ENCODE measurements at places on chromosomes 12 and 14.
A peak's percentile ranks its signal among the peaks of the same experiment; 100 is the strongest.

DNA sequence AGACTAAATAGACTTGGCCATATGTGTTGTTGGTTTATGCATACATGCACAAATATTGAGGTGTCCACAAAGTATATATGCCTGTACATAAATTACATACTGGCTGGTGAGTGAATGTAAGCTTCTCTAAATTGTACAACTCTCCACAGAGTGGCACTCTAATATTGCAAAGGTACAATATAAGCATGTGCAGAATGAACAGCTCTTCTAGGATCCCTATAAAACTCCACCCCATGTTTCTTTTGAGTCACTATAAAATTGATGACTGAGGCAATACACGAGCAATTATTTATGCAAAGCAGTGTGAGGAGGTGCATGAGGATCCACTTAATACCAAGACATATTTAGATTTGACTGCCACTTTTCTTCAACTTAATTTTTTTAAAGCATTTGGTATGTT, 172.2 kb downstream of the NAV3 start:
- no peak for DNase-seq

GRCh38 chr12:29992366-29992765, 208.6 kb upstream of the TMTC1 start:
- no peak for DNase-seq

GRCh38 chr12:75205558-75205957, 4.1 kb downstream of the KCNC2 start:
- no peak for DNase-seq

DNA sequence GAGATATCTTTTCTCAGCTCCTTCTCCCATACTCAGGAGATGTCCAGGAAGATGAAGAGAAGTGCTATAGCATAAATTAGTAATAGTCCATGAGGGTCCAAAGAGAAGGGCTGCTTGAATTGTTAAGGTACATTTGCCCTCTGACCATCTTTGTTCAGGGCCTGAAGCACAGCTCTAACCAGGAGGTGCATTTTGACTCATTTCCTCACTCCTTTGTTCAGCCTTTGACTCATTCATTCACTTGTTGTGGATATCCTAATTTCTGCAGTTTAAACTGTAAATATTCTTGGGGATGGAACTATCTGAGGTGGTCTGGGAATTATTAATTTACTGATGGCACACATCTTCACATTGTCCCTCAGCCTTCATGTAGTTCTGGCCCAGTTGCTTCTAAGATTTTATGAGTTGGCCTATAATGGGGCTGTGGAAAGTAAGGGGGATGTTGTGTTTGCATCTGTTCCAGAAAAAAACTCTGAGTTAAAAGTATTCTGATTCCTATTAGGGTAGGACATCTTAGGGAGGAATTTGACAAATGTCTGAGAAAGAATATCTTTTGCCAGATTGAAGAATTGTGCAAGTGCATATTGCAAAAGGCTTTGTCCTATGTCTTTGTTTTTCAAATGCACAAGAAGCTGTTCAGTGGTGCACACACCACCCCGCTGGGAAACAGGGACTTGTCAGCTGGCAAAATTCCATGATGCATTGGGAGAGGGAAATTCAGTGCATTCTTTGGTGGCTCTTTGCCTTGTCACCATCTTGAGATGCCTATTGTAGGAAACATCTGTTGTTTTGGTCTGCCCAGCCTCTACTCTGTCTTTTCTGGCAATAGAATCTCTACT, 22.1 kb downstream of the SMOC1 start:
- DNase-seq, result no peak

- DNase-seq, result no peak
Observed at GRCh38 chr14:101593411-101594238, 32.3 kb downstream of the DIO3 start.

- no peak for DNase-seq
Observed at GRCh38 chr14:23443411-23443812, 8.0 kb upstream of the MYH7 start.

DNA sequence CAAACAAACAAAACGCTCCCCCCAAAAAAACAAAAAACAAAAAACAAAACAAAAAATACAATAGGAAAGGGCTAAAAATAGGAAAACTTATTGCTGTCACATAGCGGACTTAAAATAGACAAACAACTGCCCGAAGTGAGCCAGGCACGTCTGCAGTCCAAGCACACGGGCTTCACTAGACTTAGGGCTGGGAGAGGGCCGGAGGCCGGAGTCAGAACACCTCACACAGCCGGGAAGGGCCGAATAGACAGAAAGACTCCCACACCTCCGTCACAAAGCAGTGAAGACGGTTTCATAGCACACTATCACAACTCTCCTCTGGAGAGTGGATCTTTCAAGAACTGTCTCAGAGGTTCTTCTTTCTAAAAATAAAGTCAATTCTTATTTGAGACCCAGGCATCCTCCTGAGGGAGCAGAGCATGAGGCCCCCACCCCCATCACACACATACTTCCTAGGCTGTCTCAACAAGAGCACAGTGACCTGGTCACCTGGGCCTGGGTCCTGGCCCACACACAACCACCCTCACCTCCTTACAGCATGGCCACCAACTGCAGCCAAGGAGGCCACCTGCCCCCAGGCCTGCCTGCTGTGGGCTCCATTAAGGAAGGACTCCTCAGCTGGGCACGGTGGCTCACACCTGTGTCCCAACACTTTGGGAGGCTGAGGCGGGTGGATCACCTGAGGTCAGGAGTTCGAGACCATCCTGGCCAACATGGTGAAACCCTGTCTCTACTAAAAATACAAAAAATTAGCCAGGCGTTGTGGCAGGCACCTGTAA, 6.7 kb downstream of the BAG5 start:
- DNase-seq, result no peak

- no peak for DNase-seq
Observed at GRCh38 chr12:91327131-91327530, 144.5 kb upstream of the DCN start.

GRCh38 chr12:29509503-29509902, 12.0 kb upstream of the OVCH1 start:
- no peak for DNase-seq

GRCh38 chr12:68479261-68479895, 131.3 kb upstream of the RAP1B start:
- no peak for DNase-seq

GRCh38 chr14:75307700-75308379, 29.2 kb downstream of the FOS start:
- peak; percentile 71 for DNase-seq

GRCh38 chr12:31967539-31967938, 8.3 kb downstream of the RESF1 start:
- no peak for DNase-seq

GRCh38 chr12:66025477-66025876, 105.1 kb downstream of the LLPH start:
- no peak for DNase-seq

DNA sequence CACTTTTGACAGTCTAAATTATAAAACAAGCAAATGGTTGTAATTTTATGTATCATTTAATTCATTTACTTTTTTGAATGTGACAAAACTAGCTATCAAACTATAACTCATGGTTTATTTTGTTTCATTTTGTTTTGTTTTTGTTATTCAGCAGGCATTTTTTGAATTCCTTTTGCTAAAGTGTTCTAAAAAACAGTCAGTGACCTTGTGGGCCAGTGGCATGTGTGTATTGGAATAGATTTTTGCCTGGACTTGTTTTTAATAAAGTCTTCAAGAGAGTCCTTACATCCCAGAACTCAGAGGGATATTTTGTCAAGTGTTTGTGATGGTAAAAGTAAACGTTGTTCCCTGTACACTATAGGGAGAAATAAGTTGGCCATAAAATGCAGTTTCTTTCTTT, 369.7 kb upstream of the SYT1 start:
- no peak for DNase-seq

GRCh38 chr14:73426877-73427276, 31.5 kb downstream of the NUMB start:
- no peak for DNase-seq

- no peak for DNase-seq
Observed at GRCh38 chr12:31658471-31659086, 909 bp upstream of the ETFBKMT start.

- no peak for DNase-seq
Observed at GRCh38 chr12:106358396-106359241, 1.1 kb downstream of the POLR3B start.

- no peak for DNase-seq
Observed at GRCh38 chr14:24804552-24805212, 170.7 kb upstream of the GZMB start.

GRCh38 chr12:55728939-55729818, at the start of gene CD63:
TSS of gene CD63 (minus strand) at chr12:55729009. CDS start at chr12:55728341, 668 bp downstream.
- DNase-seq, result peak; percentile 78

DNA sequence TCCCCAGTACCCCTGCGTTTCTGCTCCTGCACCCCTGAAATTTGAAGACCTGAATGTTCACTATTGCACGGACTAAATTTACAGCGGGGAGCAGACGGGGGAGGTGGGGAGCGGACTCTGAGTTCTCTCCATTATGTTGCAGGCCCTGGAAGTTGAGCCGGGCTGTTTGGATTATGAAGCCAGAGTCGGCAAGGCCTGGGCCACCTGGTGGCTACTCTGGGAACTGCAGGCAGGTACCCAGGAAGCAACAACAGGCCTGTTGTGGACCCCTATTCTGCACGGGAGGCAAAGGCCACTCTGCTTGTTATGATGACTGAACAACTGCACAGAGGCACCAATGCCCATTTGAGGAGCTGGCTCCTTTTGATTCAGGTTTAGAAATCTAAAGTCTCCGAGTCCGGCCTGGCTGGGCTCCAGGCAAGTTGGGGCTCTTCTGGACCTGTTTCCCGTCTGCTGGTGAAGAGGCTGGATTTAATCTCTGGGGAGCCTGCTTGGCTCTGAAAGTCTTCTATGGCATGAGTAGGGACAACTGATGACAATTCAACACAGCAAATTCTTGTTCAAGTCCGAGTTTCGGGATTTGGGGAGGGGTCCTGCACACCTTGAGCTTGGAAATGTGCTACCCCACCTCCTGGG, 34.1 kb upstream of the FAM181A start:
- DNase-seq, result peak; percentile 64

DNA sequence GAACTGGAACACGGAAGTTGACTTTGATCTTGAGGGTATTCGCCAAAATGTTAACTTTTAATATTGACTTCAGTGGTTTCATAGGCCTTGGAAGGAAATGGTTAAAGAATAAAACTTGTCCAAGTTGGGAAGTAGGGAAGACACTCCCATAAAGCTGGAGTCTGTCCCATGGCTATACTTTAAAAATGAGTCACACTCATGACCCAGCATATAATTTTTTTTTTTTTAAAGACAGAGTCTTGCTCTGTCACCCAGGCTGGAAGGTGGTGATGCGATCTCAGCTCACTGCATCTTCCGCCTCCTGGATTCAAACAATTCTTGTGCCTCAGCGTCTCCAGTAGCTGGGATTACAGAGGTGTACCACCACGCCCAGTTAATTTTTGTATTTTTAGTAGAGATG, 19.6 kb downstream of the TMPRSS12 start:
- no peak for DNase-seq

DNA sequence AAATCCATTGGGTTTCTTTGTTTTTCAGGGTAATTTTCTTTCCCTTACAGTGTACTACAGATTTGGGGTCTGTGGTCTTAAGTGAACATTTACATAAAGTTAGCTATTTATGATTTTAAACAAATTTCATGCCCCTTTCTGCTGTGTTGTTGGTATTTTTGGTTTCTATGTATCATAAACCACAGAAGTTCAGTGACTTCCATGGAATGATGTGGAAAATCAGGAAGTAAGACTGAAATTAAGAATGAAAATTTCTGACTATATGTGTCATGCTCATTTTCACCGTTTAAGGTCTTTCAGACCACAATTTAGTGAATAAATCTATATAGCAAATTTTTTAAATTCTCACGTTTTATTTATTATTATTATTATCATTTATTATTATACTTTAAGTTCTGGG, 31.7 kb downstream of the ETV6 start:
- DNase-seq, result no peak

- no peak for DNase-seq
Observed at GRCh38 chr14:45332360-45332988, 79.5 kb upstream of the MIS18BP1 start.

GRCh38 chr12:11433664-11434063, 38.3 kb upstream of the PRB2 start:
- no peak for DNase-seq

GRCh38 chr12:3587402-3588013, 96.5 kb downstream of the PRMT8 start:
- no peak for DNase-seq

DNA sequence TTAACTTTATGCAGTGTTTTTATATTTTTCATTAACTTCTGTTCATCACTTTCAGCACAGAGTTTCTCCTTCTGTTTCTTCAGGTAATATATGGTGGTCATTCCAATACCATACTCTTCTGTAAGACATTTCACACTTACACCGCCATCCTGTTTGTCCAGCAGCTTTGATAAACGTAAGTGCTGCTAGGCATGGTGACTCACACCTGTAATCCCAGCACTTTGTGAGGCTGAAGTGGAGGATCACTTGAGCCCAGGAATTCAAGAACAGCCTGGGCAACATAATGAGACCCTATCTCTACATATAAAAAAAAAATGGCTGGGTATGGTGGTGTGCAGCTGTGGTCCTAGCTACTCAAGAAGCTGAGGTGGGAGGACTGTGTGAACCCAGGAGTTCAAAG, 55.8 kb downstream of the EXOC5 start:
- no peak for DNase-seq

GRCh38 chr12:4506430-4506829, 32.3 kb upstream of the RAD51AP1 start:
- DNase-seq, result no peak

DNA sequence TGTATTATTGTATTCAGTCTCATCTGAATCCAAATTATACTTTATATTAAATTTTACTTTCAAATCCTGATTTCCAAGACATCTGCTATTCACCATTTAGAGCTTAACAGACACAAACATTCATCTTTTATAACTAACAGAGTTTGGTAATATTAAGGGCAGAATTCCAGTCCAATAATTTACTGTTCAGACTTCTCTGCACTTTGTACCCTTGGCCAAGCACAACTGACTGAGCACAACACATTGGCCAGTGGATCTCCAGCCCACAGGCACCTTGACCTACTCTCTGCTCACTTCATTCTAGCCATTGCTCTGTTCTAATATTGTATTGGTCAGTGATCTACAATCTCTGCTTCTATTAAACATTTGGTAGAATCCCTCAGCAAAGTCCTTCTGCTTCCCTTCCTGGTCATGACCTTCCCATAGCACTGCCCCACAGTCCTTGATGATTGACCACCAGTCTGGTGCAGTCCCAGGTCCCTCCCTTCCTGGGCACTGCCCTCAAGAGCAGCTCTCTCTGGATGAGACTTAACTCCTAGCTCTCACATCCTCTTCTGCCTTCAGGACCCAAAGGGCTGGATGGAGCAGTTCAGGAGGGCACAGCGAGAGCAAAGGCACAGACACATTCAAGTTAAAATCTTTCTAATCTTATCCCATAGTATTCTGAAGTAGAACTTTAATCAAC, 97.7 kb upstream of the OVCH1 start:
- no peak for DNase-seq

Measured in activated T-cell treated with anti-CD3 and anti-CD28 coated beads for 48 hours (primary cell).